CD4-positive, alpha-beta T cell treated with Interleukin-15 for 4 hours (primary cell): ENCODE measurements at places on chromosomes 7 and 10.

DNA sequence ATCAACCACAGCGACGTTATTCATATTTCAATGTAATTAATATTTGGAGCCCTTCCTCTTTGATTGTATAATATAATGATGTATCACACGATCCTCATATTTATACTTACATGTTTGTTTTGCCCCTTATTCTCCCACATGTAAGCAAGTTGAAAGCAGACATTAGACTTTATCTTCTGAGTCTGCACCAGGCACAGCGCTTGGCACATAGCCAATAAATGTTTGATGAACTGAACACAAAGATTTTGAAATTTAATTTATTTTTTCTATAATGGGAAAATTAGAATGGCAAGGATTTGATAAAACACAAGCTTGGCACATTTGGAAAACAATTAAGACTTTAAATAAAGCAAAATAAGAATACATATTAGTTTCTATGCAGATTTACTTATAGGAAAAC lies 31.6 kb downstream of the ZFAND4 start:
- DNase-seq = no peak

DNA sequence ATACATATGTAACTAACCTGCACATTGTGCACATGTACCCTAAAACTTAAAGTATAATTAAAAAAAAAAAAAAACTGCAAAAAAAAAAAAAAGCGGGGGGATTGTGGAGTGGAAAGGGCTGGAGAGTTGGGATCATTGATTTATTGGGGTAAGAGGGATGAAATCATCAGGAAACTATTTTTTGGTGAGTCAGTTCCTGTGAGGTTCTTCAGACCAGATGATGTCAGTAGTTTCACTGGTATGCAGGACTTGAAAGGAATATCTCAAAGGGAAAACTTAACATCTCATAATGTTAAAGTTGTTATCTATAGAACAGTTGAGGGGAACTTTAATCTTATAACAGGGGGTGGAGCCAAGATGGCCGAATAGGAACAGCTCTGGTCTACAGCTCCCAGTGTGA lies 32.6 kb upstream of the TECTB start:
- no peak for DNase-seq

GRCh38 chr10:18236756-18237155 lies 96.5 kb downstream of the CACNB2 start:
- DNase-seq = no peak

GRCh38 chr10:132478341-132479023 lies 59.1 kb upstream of the INPP5A start:
- no peak for DNase-seq

- DNase-seq = no peak
These were observed 477.5 kb upstream of the FOXK1 start for GRCh38 chr7:4204513-4205165.

GRCh38 chr10:112811741-112812551 lies 138.1 kb upstream of the TCF7L2 start:
- no peak for DNase-seq

DNA sequence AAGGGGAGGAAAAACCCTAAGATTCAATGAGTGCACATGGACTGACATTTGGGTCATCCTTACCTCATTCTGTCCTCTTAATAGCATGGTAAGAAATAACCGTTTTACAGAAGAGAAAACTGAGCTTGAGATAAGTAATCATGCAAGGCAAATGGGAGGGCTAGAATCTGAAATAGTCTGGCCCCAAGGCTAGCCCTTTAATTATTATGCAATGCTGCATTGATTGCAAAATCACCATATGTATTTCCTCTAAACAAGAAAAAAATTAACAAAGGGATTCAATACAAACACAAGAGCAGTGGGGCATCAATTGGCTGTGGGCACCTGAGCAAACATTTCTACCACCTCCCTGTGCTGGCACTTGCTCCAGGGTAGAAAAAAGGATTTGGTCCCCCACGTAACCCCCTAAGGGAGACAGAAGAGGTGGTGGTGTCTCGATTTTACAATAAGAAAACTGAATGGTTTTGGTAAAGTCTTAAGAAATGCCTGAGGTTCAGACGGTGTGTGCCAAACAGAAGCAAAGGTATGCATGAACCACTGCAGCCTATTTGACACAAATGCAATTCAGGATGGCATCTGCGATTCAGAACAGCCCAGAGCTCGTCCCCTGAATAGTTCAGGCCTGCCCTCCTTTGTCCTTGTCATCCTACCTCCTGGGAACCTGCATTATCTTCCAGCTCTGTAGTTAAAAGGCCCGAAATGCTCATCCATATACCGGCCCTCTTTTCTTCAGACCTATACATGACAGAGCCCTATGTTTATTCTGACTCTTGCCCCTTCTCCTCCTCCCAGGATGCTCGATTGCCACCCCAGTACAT lies 23.6 kb downstream of the PIP4K2A start:
- no peak for DNase-seq

DNA sequence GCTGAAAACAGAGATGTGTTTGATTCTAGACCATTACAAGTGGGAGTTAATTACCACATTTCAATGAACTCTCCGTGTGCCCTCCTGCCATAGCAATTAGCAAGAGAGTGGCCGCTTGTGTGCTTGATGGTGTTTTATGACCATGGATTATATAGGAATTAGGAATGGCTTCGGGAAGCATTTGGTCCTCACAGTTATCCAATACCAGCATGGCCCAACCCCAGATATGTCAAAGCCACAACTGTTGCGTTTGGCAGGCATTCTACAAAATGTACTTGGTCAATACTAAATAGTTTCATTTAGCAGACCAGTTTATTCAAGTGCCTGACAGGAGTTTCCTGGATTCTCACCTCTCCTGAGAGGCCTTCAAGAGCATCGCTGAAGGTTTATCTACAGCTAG lies 509.0 kb upstream of the GALNT17 start:
- DNase-seq = no peak

DNA sequence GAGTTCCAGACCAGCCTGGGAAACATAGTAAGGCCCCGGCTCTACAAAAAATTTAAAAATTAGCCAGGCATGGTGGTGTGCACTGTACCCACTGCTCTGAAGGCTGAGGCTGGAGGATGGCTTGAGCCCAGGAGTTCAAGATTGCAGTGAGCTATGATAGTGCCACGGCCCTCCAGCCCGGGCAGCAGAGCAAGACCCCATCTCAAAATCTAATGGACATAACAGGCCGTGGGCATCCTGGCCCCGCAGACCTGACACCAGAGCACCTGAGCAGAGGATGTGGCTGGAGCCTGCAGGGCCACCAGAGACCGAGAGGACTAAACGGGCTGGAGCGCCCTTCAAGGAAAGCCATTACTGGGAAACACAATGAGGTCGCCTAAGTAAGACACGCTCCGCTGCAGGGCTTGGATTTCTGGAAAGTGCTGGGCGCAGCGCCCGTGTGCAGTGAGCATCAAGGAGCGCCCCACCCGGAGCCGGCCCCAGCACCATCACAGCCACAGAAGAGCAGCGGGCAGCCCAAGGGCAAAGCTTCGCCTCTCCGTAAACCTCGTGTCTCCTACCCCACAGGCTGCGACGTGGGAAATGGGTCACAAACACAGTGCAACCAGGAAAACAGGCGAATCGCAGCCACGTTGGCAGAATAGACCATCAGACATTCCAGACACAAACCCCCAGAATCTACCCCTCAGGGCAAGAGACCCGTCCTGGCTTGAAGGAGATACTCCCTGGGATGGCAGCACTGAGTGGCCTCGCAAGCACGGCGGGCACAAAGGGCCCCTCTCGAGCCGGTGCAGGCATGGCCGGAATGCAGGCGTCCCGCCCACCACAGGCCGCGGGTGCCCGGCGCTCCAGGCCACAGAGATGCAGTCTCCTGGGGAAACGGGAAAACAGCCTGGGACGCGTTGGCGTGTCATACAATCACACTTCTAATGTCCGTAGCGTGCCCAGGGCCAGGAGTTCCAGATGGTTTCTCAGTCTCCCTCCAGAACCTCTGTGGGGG lies 4.9 kb downstream of the RADIL start:
- DNase-seq = no peak

DNA sequence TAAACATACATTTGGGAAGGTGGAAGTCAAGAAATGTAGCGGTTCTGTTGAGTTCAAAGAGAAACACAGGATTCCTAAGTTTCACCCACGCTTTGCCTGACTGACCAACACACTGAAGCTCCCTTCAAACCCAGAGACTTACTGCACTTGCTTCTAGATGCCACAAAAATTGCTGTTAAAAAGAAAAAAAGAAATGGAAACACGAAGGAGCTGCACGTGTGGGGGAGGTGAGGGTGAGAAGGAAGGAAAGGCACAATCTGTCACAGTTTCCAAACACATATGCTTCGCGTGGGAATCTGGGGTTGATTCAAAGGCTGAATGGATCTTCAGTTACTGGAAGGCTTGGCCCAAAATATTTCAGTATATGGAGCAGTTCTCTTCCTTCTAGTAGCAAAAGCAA lies 495.6 kb downstream of the DNAJB6 start:
- DNase-seq = no peak

DNA sequence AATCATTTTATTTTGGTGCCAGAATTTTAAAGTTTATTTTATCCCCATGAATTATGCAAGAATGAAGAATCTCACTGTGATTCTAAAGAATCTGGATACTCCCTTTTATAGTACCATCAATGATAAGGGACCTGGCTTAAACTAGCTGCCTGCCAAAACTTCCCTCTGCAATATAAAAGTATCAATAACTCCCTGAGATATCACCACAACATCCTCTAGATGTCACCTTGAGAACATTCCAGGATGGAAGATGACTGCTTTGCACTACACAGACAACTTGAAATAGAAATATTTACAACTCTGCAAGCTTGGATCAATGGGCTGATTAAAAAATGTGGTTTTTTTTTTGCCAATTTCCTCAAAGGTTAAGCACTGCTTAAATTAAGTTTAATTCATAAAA lies 142.1 kb downstream of the SLC25A13 start:
- DNase-seq = no peak
